ENCODE measurements at places on chromosomes 11 and 22.

GRCh38 chr11:70341881-70342429, 56.4 kb upstream of the CTTN start:
- DNase-seq = no peak

GRCh38 chr11:115869780-115870431, 365.7 kb upstream of the CADM1 start:
- DNase-seq = no peak

DNA sequence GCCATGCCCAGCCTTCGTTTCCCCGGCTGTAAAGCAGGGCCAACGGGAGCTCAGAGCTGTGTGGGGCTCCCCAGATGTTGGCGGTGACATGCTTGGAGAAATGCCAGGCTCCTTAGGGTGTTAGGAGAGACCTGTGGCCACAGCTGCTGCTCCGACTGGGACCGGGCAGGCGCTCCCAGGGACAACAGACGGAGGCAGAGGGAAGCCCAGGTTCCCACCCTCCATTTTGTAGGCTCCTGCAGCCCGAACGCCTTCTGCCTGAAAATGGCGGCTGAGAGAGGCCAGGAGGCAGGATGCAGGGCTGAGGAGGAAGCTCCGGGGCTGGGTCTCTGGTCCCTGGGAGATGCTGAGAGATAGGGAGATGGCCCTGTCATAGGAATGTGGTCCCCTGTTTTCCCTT, 10.0 kb downstream of the CD6 start:
- no peak for DNase-seq

DNA sequence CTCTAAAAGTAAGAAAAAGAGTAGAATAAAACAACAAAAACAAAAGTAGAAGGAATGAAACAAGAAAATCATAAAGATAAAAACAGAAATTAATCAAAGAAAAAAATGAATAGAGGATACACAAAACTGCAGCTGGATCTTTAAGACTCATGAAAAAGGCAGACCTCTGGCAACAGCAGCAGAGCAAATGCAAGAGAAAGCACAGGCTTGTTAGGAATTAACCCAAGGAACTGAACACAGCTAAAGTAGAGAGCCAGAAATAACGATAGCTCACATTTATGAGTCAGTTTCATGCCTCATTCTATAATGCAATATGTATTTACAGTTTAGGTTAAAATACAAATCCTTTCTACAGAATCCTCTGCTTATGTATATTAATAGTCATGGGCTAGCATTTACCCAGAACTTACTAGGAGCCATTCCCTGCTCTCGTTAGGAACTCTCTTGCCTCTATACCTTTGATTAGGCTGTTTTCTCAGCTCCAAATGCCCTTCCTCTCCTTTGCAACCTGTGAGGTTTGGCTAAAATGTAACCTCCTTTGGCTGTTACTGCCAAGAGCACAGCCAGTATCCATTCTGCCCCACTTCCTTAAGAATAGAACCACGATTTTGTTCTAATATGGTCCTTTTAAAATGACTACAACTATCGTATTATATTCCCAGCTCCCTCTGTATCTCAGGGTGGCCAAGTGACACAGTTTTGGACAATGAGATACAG, 38.3 kb upstream of the NFAM1 start:
- DNase-seq = no peak

DNA sequence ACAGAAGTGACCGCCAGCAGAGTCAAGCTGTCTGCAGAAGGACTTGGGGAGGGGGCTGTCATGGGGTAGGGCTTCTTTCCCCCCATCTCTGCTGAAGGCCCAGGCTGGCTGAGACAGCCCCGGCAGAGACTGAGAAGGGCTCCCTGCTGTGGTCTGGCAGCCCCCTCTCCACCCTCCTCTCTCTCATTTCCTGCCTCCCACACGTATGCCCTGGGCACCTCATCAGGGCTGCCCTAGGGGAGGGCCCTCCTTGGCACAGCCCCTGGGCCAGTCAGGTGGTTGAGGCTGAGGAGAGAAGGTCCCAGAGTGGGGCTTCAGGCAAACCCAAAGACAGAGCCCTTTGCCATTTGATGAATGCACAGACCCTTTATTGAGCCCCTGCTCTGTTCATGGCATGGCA, 3.6 kb downstream of the RASD2 start:
- DNase-seq = no peak

DNA sequence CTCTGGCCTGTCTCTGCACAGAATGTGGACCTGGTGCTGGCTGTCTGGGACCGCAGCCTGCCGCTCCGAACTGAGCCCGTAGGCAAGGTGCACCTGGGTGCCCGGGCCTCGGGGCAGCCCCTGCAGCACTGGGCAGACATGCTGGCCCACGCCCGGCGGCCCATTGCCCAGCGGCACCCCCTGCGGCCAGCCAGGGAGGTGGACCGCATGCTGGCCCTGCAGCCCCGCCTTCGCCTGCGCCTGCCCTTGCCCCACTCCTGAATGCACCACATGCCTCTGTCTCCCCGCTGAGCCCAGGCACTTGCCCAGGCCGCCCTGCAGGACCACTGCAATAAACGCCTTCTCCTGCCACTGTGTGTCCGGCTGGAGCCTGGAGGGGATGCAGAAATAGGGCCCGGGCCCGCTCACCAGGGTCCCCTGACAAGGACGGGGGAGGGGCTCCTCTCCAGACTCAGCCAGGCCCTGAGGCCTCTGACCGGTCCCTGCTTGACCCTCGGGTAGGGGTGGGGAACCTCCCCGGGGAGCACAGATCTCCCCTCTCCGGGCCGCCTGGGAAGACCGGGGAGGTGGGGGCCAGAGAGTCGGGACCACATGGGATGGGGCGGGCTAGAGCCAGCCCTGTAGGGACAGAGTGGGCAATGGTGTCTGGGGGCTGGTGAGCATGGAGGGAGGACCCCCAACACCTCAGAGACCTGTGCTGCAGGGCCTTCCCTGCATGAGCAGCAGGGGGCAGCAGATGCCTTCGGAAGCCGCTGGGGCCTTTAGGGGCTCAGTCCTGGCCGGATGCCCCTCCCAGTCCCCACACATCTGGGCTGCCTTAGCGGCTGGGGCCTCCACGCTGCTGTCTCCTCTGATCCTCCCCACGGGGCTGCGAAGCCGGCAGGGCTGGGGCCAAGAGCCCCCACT, 1.4 kb upstream of the TNNI2 start:
- peak; percentile 32 for DNase-seq

DNA sequence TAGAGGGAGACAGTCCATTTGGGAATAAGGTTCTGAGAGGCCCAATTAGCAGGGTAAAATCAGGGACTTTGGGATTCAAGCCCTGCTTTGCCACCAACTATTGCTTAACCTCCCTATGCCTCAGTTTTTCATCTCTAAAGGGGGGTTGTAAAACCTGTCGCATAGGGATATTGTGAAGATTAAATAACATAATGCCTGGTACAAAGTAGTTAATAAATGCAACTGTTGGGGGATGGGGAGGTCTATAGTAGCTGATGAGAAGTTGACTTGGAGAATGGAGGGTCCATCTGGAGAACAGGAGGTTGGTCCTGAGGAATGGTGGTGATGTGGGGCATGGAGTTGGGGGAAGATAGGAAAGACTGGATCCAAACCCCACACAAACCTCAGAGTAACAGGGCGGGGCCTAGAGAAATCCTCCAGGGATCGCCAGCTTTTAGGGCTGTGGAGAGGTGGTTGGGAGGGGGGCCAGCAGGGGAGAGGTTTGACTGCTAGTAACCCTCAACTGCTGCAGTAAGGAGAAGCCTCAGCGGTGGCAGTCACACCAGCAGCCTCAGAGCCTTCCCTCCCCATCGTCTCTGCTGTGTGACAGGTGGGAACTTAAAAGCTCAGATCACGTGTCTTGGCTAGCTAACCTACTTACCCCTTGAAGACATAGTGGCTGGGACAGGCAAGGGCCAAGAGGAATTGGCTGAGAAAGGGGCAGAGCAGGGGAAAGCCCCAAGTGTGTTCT, 1.1 kb upstream of the ABCG4 start:
- no peak for DNase-seq

- DNase-seq = no peak
These were observed 81.8 kb upstream of the KCNQ1OT1 start for GRCh38 chr11:2781408-2782274.

GRCh38 chr11:116397602-116398084, 375.1 kb downstream of the BUD13 start:
- DNase-seq = no peak

DNA sequence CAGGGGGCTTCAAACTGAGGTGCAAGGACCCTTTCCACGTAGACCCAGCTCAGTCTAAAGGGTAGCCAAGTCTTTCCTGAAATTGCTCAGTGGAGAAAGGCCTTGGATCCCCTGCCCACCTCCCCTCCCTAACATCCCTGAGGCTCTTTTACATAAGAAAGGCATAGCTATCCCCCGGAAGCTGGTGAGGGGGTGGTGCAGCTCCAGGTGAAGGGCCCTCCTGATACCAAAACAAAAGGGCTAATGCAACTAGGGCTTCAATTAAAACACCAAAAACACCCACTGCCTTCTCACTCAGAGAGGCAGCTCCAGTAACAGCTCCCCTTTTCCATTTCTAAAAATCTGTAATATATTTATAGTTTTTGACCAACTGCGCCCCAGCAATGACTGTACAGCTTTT, 5.8 kb downstream of the SHANK2 start:
- no peak for DNase-seq

DNA sequence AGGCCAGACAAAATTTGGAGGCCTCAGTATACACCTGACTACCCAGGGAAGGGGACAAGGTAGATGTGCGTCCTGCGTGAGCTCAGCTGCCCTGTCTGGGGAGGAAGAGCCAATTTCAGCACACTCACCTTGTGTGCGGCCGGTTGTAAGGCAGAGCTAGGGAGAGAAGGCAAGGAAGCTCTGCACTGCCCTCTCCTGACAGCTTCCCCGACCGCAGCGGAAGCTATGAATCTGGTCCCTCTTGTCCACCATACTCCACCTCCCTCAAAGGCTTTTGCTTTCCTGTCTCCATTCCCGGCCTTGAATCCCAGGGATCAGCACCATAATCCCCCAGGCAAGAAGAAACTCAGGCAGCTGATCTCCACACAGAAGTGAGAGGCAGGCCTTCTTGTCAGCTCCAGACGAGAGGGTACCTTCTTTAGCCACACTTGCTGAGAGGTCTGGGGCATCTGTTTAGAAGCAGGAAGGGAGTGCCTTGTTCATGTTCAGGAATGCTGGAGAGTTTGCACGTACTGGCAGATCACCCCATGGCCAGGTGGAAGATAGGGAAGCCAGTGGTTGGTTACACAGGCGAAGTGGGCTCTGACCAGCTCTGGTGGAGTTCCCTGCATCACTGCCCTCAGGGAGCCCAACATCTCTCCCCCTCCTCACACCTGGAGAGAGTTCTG, 62.5 kb downstream of the FEZ1 start:
- DNase-seq = peak; percentile 59

DNA sequence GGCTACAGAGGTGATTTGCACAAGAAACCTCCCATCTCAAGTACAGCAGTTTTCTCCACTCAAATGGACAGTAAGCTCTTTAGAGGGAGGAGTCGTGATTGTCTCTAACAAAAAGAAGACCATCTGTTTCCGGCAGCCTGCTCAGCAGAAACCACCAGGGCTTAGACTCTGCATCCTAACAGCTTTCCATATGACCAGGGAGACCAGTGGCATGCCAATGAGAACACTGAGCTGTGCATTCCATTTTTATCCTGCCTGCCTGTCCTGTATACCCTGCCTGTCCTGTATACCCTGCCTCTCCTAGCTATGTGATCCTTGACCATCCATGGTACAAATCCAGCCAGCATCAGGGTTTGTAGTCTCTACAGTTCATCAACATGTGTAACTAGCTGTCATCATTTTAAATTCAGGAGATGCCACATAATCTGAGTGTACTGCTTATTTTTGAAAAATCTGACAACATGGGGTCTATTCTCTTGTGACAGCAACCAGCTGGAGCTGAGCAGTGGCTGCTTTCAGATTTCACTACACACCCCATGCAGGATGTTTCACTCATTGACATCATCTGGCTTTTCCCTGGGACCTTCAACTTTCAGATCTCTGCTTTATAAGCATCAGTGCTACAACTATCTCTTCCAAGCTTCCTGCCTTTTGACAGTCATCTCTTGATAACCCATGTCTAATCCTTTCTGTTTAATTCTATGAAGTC, 50.5 kb upstream of the POU2AF2 start:
- no peak for DNase-seq

GRCh38 chr11:28528217-28528616, 420.0 kb downstream of the METTL15 start:
- DNase-seq = peak; percentile 45

DNA sequence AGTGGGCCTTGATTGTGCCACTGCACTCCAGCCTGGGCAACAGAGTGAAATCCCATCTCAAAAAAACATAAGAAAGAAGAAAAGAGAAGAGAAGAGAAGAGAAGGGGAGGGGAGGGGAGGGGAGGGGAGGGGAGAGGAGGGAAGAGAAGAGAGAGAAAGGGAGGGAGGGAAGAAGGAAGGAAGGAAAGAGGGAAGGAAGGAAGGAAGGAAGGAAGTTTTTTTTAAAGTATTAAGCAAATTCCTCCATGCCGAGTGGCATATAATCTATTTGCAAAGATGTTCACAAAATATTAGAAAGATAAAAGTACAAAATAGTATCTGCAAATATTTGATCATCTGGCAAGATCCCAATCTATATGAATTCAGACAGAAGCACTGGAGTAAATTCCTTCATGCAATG, 10.5 kb upstream of the CFAP300 start:
- no peak for DNase-seq

GRCh38 chr11:109347304-109347703, 74.7 kb upstream of the C11orf87 start:
- no peak for DNase-seq

GRCh38 chr11:17408641-17409040, 20.2 kb upstream of the KCNJ11 start:
- DNase-seq = no peak

- no peak for DNase-seq
These were observed 29.2 kb upstream of the KLHL35 start for GRCh38 chr11:75462117-75462653.

GRCh38 chr11:100546714-100547113, 140.4 kb upstream of the ARHGAP42 start:
- no peak for DNase-seq

DNA sequence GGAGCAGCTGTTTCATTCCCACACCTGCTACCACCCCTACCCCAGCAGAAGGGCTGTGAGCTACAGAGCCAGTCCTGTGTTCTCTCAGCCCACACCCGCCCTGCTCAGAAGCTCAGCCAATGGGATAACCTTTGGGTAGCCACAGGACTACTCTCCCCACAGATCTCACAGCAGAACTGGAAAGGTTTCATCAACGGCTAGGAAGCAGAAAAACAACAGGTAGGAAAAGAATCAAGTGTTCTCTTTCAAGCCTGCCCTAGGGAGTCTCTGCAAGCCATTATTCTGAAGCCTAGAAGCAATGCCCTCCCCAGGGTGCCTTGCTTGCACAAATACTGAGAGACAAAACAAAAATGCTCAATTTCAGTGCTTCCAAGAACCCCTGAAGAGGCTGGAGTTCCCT, 77.2 kb downstream of the TMPRSS5 start:
- DNase-seq = no peak

DNA sequence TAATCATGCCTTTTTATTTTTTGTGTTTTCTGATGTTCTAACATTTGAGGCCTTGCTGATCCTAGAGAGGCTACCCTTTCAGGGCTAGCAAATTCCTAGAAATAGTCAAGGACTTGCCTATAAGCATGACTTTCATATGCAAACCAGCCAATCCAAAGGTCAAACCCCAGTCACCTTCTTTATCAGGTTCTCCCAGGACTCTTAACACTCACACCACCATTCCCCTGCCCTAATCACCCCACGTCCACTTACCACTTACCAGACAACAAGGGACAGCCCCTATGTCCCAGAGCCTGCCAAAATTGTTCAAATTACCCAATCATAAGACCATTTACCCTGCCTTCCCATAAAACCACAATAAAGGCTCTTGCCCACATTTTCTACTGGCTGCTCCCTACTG, 1339.8 kb downstream of the LRRC4C start:
- DNase-seq = no peak
